Renal cortex interstitium (tissue), 15 donors: ENCODE measurements at places on chromosomes 3 and 15. TPM values are rescaled to one million over a fixed set of nuclear protein-coding genes. Genes with fewer than 3 reads are reported as not detected.

GRCh38 chr15:35925275-35926006 is 379.5 kb upstream of the DPH6 start:
- DNase-seq, result no peak

DNA sequence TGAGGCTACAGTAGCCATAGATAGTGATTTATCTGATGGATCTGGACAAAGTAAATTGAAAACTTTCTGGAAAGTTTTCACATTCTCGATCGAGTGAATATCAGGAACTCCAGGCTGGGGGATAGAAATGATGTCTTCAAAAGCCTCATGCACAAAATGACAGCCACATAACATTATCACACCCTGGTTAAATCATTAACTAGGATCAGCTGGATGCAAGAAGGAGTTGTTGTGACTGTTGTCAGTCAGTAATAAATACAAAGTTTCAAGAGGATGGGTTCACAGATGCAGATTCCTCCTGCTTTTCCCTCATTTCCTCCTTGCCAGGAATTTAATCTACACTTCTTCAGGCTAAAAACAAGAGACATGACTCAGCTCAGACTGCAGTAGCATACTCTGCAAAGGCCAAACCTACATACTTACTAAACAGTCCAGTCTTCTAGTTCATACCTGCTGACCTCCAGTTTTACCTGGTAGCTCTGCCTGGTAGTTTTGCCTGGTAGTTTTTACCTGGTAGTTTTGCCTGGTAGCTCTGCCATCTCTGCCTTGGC is 40.9 kb downstream of the C2CD4A start:
- no peak for DNase-seq

The LRRIQ4 gene
- 0.13 TPM for polyA plus RNA-seq

- DNase-seq, result no peak
Observed at GRCh38 chr3:131223373-131224289, 157.9 kb upstream of the NUDT16 start.

The ZIC1 gene
- polyA plus RNA-seq, result not detected

DNA sequence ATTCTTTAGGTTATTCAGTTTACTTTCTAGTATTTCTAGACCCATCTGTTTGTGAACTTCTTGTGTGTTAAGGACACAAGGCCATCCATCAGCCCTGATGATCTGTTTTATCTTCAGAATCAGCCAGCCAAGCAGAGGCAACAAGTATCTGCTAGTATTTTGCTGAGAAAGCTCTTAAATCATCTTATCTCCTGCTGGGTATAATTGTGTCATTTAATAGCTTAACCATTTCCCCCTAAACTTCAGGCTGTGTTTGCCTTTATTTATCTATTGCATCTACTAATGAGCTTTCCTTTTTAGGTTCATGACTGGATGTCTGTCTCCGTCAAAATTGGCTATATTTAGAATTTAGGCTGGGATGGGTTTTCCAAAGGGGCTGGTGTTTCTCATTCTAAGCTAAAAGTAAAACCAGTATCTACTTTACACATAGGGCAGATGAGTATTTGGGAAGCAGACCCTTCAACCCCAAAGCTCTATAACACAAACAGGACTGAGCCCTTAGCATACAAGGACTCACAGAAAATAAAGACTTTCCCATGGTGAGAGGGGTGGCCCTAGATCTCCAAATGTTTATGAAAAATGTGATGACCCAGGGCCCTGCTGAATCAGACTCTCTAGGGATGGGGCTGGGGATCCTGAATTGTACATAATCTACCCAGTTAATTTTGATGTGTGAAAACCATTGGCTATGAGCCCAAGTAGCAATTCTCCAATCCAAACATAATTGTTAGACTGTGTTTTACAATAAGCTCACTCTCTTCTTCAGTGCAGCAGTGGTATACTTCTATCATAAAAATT is 65.3 kb upstream of the PSMD6 start:
- no peak for DNase-seq
